ENCODE measurements at places on chromosomes 7 and 10.

DNA sequence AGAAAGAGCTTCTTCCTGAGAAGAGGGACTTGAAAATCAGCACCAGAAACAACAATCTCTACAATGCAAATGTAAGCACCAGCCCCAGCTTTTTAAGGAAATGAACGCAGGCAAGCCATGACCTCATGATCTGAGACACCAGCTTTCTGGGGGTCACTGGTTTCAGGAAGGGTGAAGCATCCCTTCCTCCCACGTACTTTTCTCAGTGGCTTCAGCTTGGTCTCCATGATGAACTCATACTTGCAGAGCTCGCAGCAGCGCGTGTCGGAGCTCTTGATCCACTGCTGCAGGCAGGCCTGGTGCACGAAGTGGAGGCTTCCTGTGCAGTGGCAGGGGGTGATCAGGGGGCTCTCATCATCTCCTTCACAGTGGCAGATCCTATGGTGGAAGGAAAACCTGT, 87.0 kb downstream of the ALOX5 start:
- DNase-seq, result no peak

- no peak for DNase-seq
Measured at GRCh38 chr7:24140001-24140400, 144.0 kb upstream of the NPY start.

DNA sequence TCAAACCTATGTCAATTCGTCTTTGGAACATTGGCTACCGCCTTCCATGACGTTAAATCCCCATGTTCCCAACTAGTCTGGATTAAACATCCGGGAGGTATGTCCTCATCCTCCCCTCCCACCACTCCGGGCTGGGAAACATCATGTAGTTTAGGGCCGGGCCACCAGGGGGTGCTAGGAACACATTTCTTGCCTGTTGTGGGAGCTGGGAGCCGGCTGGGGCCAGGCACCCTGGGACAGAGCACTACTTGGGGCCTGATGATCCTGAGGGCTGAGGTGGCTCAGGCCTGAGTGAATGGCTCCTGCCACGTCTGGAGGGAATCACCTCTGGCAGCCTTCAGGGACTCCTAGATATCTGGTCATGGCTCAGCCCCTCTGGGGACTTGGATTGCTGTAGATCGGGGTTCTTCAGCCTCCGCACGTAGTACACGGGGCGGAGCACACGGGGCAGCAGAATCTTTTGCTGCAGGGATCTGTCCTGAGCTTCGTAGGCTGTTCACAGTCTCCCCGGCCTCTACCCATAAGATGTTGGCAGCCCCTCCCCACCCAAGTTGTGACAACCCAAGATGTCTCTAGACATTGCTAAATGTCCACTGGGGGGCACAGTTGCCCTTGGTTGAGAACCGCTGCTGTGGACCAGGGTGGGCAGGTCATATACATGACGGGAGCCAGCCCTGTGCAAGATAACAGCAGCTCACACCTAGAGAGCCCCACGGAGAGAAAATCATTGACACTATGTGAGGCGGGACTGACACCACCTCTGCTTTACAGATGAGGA, 141.2 kb upstream of the ZNF716 start:
- no peak for DNase-seq

DNA sequence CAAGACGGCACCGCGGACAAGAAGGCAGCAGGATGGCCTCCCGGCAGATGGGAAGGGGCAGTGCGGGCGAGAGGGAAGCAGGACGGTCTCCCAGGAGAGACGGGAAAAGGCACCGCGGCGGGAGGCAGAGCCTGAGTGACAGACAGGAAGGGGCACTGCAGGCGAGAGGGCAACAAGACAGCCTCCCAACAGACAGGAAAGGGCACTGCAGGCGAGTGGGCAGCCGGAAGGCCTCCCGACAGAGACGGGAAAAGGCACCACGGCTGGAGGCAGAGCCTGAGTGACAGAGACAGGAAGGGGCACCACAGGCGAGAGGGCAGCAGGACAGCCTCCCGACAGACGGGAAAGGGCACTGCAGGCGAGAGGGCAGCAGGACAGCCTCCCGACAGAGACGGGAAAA, 32.6 kb downstream of the ESYT2 start:
- DNase-seq, result no peak

GRCh38 chr7:157394246-157395191, 57.7 kb downstream of the DNAJB6 start:
- no peak for DNase-seq

GRCh38 chr7:139683137-139683921, 94.5 kb downstream of the HIPK2 start:
- no peak for DNase-seq

GRCh38 chr7:7183061-7183837, 905 bp downstream of the C1GALT1 start:
- DNase-seq, result no peak

DNA sequence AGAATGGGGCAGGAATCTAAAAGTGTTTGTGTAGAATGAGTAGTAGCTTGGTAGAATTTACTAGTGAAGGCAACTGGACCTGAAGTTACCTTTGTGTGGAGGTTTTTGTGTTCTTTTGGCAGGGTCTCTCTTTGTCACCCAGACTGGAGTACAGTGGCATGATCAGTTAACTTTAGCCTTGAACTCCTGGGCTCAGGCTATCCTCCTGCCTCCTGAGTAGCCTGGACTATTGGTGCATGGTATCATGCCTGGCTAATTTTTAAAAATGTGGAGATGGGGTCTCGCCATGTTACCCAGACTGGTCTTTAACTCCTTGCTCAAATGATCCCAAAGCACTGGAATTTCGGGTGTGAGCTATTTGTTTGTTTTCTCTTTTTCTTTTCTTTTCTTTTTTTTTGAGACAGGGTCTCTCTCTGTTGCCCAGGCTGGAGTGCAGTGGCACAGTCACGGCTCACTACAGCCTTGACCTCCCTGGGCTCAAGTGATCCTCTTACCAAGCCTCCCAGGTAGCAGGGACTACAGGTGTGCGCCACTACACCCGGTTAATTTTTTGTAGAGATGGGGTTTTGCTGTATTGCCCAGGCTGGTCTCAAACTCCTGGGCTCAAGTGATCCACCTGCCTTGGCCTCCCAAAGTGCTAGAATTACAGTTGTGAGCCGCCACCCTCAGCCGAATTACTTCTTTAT, 76.7 kb downstream of the MKLN1 start:
- DNase-seq, result no peak

- no peak for DNase-seq
Measured at GRCh38 chr7:10952588-10952987, 21.1 kb upstream of the PHF14 start.

GRCh38 chr10:124594240-124594639, 132.6 kb downstream of the LHPP start:
- DNase-seq, result no peak

DNA sequence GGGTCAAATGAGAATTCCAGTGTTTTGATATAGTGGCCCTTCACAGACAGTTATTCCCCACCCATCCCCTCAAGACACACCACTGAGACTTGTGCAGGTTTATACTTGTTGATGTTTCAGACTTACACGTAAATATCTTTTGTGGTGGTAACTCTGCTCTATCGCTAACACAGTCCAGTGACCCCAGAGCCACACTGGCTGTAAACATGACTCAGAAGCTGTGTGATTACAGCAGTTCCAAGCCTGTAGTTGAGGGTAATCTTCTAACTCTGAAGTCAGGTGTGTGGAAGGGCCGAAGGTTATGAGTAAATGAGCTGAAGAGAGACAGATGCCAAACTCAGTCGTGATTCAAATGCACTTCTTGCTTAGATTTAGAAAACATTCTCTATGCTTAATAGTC, 19.4 kb downstream of the NOBOX start:
- no peak for DNase-seq

- peak; percentile 44 for DNase-seq
Measured at GRCh38 chr7:142811154-142811737, 40.5 kb downstream of the PRSS2 start.

- DNase-seq, result no peak
Measured at GRCh38 chr10:121049489-121049888, 198.3 kb downstream of the WDR11 start.

DNA sequence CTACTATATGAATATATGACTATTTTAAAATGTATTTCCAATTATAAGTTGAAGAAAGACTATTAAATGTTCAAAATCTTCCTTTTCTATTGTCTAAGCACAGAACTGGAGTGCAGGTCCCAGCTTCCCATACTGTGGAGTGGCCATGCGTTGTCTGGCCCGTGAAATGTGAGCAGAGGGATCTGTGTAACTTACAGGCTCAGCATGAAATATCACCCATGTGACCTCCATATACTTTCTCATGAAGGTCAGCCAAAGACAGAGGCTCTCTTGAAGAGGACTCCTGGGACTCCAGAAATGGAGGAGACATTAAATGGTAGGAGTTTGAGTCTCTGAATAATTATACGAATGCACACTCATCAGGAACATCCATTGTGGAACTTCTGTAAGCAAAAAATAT, 92.4 kb upstream of the CAV2 start:
- no peak for DNase-seq

- no peak for DNase-seq
Measured at GRCh38 chr7:146053492-146053891, 63.1 kb upstream of the CNTNAP2 start.

GRCh38 chr7:1418505-1419309, 40.6 kb downstream of the MICALL2 start:
- DNase-seq, result no peak

GRCh38 chr10:91381257-91381891, 28.8 kb upstream of the HECTD2 start:
- no peak for DNase-seq

GRCh38 chr7:112646783-112647182, 143.4 kb downstream of the TMEM168 start:
- DNase-seq, result no peak

GRCh38 chr10:79608505-79609375, 2.0 kb upstream of the SFTPA1 start:
- DNase-seq, result peak; percentile 70

DNA sequence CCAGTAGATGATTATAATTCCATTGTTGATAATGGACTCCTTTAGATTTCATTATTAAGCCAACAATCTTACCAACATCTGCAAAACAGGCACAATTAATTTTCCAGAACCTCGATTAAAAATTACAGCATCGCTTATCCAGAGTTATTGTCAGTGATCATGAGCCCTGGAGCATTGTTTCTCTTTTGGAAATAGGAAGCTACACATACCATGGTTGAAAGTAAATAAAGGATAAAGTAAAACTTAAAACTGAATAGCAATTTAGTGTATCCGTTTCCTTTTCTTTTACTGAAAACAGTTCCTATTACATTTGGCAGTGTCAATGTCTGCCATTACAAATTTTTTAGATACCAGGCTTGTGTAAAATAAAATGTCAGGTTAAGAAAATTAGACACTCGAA, 9.9 kb upstream of the HOXA2 start:
- DNase-seq, result no peak

- DNase-seq, result no peak
Measured at GRCh38 chr10:23413629-23414089, 25.2 kb upstream of the OTUD1 start.

DNA sequence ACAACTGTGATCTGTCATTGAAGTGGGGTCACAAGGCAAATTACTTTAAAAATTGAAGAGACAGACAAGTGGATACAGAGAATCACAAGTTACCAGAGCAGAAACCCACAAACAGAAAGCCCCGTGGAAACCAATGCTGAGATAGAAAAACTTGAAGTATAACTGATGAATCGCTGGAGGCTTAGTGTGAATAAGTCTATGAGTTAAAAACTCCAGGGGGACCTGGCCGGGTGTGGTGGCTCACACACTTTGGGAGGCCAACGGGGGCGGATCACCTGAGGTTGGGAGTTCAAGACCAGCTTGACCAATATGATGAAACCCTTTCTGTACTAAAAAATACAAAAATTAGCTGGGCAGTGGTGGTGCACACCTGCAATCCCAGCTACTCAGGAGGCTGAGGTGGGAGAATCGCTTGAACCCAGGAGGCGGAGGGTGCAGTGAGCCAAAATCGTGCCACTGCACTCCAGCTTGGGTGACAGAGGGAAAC, 69.7 kb upstream of the ZNRF2 start:
- DNase-seq, result no peak

- no peak for DNase-seq
Measured at GRCh38 chr10:77247031-77247990, 390.3 kb downstream of the KCNMA1 start.

- no peak for DNase-seq
Measured at GRCh38 chr7:158066085-158066484, 521.5 kb downstream of the PTPRN2 start.

GRCh38 chr10:22315455-22316285, 518 bp upstream of the COMMD3 start:
- no peak for DNase-seq

GRCh38 chr10:3756360-3756740, 28.7 kb downstream of the KLF6 start:
- DNase-seq, result no peak

- DNase-seq, result no peak
Measured at GRCh38 chr7:55365205-55365674, at the start of gene LANCL2. Gene LANCL2, plus strand, starts transcription at chr7:55365337. Its CDS starts 689 bp downstream, at chr7:55366026.

DNA sequence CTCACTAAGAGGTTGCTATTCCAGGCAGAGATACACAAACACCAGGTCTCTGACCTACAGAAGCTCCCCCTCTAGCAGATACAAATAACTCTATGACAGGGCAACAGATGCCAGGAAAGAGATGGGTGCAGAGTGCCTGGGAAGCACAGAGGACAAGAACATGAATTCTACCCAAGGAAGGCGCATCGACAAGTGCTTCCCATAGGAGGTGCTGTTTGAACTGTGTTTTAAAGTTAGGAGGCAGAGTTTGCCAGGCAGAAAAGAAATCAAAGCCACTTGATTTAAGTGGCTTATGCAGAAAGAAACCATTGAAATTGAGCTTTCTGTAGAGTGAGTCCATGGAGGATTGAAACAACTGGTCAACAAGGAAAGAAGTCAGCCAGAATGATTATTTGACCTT, 35.3 kb upstream of the EGR2 start:
- DNase-seq, result no peak

- no peak for DNase-seq
Measured at GRCh38 chr7:85114342-85114741, 72.5 kb downstream of the SEMA3D start.

DNA sequence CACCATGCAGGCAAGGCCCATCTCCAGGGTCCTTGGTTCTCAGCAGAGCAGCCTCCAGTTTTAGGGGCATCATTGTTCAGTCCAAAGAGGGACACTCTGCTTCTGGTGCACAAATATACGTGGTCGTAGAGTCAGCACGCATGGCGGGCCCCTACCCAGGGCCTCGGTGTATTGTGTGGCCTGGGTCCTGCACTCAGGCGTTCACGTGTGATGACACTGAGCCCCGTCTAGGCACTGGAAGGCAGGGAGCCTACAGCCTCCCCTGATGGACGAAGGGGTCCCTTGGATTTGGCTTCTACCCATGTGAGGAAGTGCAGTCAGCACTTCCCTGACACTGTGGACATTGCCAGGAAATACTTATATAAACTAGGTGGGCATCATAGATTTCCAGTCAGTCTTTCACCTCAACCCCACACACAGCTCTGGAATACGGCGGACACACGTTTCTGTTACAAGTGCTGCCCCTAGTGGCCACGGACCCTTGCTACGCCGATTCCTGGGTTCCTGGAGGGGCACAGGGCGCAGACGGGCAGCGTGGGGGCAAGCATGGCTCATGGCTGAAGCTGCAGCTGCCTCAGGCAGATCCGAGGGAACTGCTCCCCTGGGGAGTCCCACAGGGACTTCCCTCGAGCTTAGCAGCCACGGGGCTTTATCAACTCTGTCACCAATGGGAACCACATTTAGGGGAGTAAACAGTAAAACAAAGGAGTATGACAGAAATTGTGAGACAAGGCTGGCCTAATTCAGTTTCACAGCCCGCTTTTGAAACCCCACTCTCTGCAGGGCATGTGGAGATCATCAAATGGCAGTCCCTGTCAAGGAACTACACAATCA, 25.4 kb downstream of the AIFM2 start:
- DNase-seq, result peak; percentile 73

Data from endothelial cell (in vitro differentiated cells).